Pancreas (tissue), 10 donors: ENCODE measurements at places on chromosomes 13 and 19.

DNA sequence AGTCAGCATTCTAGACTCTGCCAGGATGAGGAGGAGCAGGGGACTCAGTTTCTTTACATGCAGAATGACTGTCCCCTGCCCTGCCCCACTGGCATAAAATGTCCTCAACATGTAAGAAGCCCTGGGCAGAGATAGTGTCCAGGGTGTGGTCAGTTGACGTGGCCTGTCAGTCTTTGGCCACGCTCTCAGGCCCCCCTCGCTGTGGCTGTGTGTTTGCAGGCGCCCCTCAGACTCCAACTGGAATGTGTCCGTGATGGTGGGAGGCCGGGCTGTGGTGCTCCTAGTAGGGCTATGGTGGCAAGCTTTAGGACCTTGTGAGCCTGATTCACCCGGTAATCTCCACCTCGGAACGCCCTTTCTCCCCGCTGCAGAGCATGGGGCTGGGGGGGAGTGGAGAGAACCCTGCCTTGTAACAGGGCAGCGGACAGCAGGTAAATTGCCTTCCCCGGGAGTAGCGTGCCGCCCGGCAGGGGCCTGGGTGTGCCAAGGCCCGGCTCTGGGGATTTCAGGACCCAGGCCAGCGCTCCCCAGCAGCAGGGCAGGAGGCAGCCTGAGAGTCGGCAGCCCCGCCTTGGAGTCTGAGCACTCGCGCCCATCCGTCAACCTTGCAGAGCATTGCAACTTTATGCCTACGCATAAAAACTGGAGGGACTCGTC, 62.3 kb downstream of the CHST8 start:
- H3K36me3 ChIP-seq: no peaks in the 10 kb centered on the region
- H3K4me1 ChIP-seq: no peaks in the 10 kb centered on the region
- H3K4me3 ChIP-seq: no peak overlapping the region
- H3K27me3 ChIP-seq: no peaks in the 10 kb centered on the region

DNA sequence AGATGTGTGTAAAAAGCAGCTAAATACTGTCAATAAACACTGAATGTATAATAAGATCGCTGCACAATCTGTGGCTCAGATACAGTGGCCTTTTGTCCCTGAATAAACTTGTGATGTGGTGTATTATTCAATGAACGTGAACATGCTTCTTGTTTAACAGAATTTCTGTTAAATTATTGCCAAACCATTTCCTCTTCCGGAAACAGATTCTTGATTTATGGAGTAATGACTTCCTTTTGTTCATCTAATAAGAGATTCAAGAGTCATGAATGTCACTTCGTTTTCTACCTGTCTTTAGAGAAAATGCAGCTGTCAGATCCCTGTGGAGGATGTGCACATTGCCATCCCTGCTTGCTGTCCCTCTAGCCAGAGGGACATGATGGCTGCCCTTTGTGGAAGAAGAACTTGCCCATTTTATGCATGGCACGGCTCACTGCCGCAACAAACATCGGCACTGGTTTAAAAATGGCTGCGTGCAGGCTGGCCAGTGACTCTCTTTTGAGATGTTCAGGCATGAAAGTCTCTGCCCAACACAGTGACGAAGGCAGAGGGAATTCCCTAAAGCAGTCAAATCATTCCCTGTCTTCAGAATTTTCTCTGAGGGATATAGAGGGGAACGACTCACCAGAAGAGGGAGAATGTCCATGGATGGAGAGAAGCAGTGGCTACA, 3.1 kb upstream of the TNFSF13B start:
- no peak overlapping the region for H3K4me3 ChIP-seq
- DNase-seq: no peak
- H3K27ac ChIP-seq: no peak overlapping the region
- H3K4me1 ChIP-seq: peaks cover 12% of the 10 kb centered on the region

DNA sequence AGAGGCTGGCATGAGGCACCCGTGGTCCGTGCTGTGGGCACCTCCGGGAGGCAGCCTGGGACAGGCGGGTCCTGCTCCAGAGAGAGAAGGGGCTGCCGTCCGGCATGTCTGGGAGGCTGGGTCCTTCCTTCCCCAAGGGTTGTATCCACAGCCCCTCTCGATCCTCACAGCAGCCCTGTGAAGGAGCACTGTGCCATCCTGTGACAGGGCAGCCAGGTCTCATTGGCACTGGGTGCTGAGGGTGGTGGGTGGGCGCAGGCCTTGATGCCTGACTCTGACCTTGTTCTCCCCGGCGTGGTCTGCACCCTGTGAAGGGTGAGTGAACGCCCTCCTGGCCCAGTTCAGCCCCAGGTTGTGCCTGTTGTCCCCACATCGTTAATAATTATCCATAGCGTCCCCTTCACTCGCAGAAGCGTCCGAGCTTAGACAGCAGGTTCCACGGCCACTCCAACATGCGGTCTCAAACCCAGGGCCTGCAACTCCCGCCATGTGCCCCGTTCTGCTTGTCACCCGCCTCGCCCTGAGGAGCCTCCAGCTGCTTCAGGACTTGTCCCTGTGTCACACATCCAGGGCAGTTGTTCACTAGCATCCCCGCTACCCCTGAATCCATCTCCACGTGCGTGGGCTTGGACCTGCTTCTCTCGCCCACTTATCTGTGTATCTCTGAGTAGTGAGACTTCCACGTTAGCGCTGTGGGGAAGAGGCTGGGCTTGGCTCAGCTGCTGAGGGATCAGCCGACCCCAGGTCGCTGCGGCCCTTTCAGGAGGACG, 10.6 kb downstream of the ATP11A start:
- no peaks in the 10 kb centered on the region for H3K36me3 ChIP-seq
- no peaks in the 10 kb centered on the region for H3K27me3 ChIP-seq
- no peak overlapping the region for H3K27ac ChIP-seq
- H3K4me1 ChIP-seq: no peaks in the 10 kb centered on the region

- no peaks in the 10 kb centered on the region for H3K36me3 ChIP-seq
- H3K4me3 ChIP-seq: no peak overlapping the region
- DNase-seq: no peak
- peak overlapping the region; percentile 81 for H3K27ac ChIP-seq
- H3K27me3 ChIP-seq: no peaks in the 10 kb centered on the region
Measured at GRCh38 chr19:18478545-18479311, 40.8 kb upstream of the ISYNA1 start.

- no peak overlapping the region for H3K27ac ChIP-seq
- no peak for DNase-seq
- H3K4me3 ChIP-seq: no peak overlapping the region
- H3K27me3 ChIP-seq: no peaks in the 10 kb centered on the region
Measured at GRCh38 chr13:98299235-98299965, 122.3 kb upstream of the RNF113B start.

DNA sequence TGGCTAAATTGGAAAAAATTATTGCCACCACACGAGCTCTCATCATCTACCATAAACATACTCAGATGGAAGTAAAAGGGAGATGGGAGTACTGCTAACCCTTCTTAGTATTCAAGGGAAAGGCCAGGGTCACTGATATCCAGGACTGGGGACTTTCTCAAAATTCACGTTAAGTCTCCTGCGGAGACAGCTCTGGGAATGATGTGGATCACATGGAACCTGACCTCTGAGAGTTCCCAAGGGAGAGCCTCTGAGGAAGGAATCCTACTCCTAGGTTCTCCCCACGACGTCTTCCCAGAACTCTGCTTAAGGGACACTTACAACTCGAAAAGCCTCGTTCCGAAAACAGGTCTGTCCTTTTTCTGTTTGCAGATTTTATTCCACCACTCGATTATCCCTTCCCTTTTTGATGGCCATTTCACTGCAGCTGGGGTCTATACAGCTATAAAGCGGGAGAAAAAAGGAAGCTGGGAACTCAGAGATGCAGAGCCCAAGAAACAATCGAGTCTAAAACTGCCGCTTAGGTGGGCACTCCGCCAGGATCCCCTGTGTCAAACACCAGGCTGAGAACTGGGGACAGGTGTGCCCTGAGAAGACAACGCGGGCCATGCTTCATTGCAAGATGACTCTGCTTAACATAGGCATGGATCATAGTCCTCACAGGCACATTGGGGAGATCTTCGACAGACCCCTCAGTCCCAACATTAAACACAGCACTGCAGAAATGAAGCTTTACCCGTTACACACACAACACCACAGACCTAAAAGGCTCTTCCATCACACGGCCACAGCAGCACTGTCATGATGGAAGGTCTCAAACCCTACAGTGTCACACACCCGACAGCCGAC, 823 bp upstream of the ZNF567 start:
- H3K27ac ChIP-seq: peak overlapping the region; percentile 63
- DNase-seq: peak; percentile 9
- no peaks in the 10 kb centered on the region for H3K36me3 ChIP-seq

GRCh38 chr13:99316657-99317256, 9.6 kb upstream of the GPR183 start:
- H3K4me1 ChIP-seq: peaks cover 5% of the 10 kb centered on the region
- no peaks in the 10 kb centered on the region for H3K36me3 ChIP-seq
- no peak overlapping the region for H3K4me3 ChIP-seq
- H3K27me3 ChIP-seq: no peaks in the 10 kb centered on the region
- no peak overlapping the region for H3K27ac ChIP-seq

DNA sequence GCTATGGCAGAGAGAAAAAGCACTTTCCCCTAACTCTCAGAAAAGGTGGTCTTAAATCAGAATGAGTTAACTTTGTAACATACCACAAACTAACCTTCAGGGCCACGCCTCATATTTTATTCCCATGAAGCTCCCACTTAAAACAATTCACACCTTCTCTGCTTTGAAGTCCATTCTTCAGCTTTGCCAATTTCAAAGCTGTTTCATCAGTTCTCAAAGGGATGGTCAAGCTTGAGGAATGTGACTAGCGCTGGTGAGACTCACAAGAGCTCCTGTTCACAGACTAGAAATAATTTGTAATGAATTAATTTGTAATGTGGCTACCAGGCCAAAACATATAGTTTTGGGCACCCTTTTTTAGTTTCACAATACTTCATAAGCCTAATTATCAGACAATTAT, 68.2 kb downstream of the STK24 start:
- H3K4me1 ChIP-seq: peaks cover 23% of the 10 kb centered on the region
- H3K27me3 ChIP-seq: no peaks in the 10 kb centered on the region
- no peak for DNase-seq
- peak overlapping the region; percentile 27 for H3K27ac ChIP-seq

GRCh38 chr13:95713651-95714050, 36.7 kb downstream of the DNAJC3 start:
- peaks cover 10% of the 10 kb centered on the region for H3K36me3 ChIP-seq
- H3K4me1 ChIP-seq: peaks cover 3% of the 10 kb centered on the region
- H3K27ac ChIP-seq: no peak overlapping the region
- no peak for DNase-seq
- H3K27me3 ChIP-seq: no peaks in the 10 kb centered on the region

GRCh38 chr19:5996623-5997320, 18.8 kb upstream of the RANBP3 start:
- no peaks in the 10 kb centered on the region for H3K4me1 ChIP-seq
- no peaks in the 10 kb centered on the region for H3K27me3 ChIP-seq
- H3K27ac ChIP-seq: no peak overlapping the region
- DNase-seq: no peak

DNA sequence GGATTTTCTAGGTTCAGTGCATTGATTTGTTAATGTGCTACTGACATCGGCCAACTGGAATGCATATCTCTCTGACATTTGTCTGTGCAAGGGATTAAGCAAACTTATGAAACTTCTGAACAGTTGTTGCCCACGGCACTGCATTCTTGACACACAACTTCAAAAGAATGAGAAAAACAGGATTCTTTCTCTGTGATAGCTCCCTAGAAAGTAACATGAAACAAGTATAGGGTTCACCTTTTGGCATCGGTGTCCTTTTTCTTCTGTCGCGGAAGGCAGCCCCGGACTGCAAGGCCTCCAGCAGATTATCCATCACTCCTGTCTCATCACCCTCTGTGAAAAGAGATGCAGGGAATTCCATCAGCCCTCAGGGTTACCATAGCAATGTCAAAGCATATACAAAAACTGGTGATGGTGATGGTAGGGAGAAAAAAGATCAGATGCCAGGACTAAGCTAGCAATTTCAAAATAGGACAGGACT, 389.2 kb downstream of the DIAPH3 start:
- DNase-seq: no peak
- no peaks in the 10 kb centered on the region for H3K36me3 ChIP-seq
- no peaks in the 10 kb centered on the region for H3K27me3 ChIP-seq
- H3K4me3 ChIP-seq: no peak overlapping the region

- no peaks in the 10 kb centered on the region for H3K36me3 ChIP-seq
- no peak overlapping the region for H3K27ac ChIP-seq
- no peak for DNase-seq
- no peak overlapping the region for H3K4me3 ChIP-seq
- H3K4me1 ChIP-seq: no peaks in the 10 kb centered on the region
- peaks cover 7% of the 10 kb centered on the region for H3K27me3 ChIP-seq
Measured at GRCh38 chr19:41564515-41565378, 11.2 kb upstream of the CEACAM21 start.

DNA sequence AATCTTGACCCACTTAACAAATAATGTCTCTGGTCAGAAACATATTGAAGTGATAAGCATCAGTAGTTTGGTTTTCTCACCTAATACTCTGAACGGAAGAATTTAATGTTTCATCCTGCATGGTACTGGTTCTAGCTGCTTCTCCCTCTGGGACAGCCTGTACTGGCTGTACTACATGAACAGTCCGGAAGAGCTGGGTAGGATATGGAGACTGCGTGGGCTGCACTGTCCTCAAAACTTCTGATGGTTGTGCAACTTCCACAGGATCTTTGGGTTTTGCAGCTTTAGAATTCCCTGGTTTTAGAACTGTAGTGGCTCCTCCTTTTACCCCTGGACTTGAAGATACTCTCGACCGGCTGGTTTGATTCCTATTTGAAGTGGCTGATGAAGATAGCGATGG, 78.3 kb downstream of the ELF1 start:
- H3K36me3 ChIP-seq: peaks cover 4% of the 10 kb centered on the region
- peaks cover 8% of the 10 kb centered on the region for H3K4me1 ChIP-seq
- H3K27me3 ChIP-seq: no peaks in the 10 kb centered on the region
- no peak for DNase-seq

DNA sequence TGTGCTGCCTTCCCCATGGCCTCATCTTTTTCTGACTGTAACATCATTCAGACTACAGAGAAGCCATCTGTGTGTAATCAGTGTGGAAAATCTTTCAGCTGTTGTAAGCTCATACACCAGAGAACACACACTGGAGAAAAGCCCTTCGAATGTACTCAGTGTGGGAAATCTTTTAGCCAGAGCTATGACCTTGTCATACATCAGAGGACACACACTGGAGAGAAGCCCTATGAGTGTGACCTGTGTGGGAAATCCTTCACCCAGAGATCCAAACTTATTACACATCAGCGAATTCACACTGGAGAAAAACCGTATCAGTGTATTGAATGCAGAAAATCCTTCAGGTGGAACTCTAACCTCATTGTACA, 17.2 kb upstream of the ZNF8 start:
- H3K36me3 ChIP-seq: no peaks in the 10 kb centered on the region
- H3K27ac ChIP-seq: no peak overlapping the region
- no peak for DNase-seq
- H3K27me3 ChIP-seq: no peaks in the 10 kb centered on the region
- no peaks in the 10 kb centered on the region for H3K4me1 ChIP-seq
- H3K4me3 ChIP-seq: no peak overlapping the region
